ENCODE measurements at places on chromosomes 5 and 9.

DNA sequence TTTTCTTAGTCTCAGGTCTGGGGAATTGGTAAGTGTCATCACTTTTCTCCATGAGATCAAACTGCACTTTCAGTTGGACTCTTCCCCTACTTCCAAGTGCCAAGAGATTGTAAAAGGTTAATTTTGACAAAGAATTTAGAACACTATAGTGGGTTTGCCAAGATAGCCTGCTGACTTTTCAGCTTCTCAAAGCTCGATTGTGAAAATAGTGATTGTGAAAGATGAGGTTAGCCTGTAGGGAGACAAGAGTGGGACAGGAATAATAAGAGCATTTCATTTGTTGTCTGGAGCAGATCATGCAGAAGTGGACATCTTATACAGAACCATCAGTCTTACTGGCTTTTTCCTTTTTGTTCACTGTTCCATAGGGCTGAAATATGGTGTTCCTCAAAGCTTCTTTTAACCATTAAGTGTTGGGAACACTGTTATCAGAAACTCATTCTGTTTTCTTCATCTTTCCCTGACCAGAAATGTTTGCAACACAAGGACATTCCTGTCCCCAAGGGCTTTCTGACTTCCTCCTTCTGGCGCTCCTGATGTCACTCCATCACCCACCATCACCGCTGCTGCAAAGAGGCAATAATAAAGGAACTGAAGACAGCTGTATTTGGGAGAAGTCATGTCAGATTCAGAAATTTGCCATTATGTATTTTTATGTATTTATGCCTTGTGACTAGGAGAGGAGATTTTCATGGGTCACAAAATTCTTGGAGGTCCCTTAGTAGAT, 11.6 kb upstream of the SPTAN1 start:
- DNase-seq, result no peak

- DNase-seq, result no peak
Measured at GRCh38 chr5:1139331-1140170, 27.7 kb upstream of the SLC12A7 start.

DNA sequence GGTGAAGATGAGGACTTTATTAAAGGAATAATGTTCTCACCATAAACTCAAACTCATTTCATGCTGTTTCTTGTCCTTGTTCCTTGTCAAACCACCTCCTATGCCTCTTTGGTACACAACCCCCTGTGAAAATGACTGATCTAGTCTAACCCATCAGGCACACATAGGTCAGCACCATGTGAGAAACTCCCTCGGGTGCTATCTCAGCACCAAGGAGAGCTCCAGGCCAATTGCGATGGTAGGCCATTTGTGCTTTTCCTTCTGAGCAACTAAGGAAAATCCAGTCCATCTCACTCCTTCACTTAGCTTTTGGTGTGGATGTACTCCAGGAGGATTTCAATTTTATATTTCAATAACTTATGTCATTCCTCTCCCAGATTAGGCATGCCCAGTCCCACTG, 199.8 kb downstream of the ZNF608 start:
- DNase-seq, result peak; percentile 41

- no peak for DNase-seq
Measured at GRCh38 chr5:104606258-104606829, 1043.8 kb upstream of the NUDT12 start.

DNA sequence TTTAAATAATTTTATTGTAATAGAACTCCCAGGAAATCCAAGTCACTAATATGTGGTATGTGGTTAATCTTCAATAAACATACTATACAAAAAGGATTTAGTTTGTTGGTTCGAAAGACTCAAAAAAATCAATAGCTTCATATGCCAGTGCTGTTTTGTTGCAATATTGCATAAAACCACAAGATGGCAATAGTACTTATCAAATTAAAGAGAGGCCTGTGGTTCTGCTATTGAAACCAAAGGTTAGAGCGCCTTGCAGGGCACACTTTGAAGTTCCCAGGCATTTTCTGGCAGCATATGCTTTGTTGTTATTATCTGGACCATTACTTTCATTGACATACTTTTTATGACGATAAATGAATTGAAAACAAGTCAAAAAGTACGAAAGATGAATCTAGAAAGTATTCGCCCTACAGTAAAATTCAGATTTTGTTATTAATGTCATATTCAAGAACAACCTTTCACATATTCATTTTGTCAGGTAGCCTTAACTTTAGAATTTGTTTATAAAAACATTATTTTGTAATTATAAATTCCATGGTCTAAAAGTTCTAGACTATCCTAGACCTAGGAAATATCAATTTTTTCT, 316.3 kb downstream of the MCTP1 start:
- DNase-seq, result peak; percentile 83

DNA sequence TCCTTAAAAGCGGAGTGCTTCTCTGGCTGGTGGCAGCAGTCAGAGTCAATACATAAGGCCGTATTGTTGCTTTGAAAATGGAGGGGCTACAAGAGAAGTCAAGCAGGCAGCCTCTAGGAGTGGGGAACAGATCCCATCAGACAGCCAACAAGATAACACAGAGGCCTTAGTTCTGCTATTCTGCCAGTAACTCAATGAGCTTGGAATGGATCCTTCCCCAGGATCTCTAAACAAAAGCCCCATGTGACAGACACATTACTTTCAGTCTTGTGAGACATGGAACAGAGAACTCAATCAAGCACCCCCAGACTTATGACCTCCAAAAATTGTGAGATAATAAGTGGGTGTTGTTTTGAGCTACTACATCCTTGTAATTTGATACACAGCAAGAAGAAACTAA, 158.6 kb downstream of the RFX3 start:
- DNase-seq, result no peak

GRCh38 chr5:178630951-178631350, 4.1 kb upstream of the CLK4 start:
- no peak for DNase-seq

- no peak for DNase-seq
Measured at GRCh38 chr5:71883742-71884103, 164.6 kb downstream of the CARTPT start.

- no peak for DNase-seq
Measured at GRCh38 chr5:159471904-159472303, 141.6 kb upstream of the IL12B start.

- DNase-seq, result no peak
Measured at GRCh38 chr9:134606951-134607731, 34.5 kb upstream of the COL5A1 start.

DNA sequence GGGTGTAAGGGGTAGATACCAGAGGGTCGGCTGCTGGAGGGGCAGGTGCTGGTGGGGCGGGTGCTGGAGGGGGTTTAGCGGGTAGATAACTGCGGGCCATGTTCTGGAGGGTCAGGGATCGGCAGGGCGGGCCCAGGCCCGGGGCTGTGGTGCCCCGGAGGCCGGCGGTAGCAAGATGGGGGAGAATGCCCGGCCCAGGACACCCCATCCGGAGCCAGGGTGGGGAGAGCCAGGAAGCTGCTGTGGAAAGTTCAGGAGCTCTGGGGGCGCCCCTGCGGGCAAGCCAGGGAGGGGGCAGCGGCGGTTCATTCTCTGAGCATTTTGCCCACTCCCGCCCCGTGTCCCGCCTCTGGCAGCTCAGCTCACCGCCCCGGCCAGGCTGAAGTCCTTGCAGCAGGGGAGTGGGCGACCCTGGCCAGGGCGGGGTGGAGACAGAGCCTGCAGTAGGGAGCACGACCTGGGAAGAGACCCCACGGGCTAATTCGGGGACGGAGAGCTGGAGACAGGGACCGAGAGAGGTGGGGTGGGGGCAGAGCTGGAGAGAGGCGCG, 538 bp downstream of the PRRT1B start:
- peak; percentile 53 for DNase-seq

DNA sequence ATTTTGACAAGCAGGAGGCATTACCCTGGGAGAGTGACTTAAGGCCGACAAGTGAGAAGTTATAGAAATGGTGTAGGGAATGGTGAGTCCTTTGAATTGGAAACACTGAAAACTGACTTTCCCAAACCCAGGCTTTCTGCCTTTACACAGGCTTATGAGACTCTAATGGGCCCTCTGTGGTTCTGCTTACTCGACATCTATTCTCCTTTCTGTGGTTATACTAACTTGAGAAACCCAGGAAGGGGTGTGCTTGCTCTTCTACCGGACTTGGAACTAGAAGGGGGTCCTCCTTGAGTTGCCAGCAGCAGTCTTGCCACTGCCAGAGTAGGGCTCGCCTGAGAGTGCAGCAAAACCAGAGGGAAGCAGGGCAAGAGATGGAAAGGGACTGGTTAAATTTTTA, 63.3 kb downstream of the FYB1 start:
- no peak for DNase-seq

GRCh38 chr5:142245786-142246185, 79.0 kb downstream of the SPRY4 start:
- no peak for DNase-seq

DNA sequence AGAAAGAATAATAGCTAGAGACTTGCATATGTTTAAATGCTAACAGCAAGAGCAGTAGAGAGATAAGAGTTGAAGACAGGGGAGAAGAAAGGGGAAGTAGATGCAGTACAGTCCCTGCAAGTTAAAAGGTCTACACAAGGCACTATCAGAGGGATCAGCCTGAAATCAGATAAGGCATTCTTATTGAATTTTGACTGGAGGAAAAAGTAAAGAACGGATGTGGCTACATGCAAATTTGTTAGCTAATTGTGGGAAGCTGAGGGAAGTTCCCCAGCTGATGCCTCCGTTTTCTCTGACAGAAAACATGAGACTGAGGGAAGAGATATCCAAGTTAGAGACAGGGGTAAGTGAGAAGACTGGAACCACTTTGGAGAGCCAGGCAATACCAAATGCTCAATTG, 12.9 kb upstream of the RHOBTB3 start:
- DNase-seq, result no peak

DNA sequence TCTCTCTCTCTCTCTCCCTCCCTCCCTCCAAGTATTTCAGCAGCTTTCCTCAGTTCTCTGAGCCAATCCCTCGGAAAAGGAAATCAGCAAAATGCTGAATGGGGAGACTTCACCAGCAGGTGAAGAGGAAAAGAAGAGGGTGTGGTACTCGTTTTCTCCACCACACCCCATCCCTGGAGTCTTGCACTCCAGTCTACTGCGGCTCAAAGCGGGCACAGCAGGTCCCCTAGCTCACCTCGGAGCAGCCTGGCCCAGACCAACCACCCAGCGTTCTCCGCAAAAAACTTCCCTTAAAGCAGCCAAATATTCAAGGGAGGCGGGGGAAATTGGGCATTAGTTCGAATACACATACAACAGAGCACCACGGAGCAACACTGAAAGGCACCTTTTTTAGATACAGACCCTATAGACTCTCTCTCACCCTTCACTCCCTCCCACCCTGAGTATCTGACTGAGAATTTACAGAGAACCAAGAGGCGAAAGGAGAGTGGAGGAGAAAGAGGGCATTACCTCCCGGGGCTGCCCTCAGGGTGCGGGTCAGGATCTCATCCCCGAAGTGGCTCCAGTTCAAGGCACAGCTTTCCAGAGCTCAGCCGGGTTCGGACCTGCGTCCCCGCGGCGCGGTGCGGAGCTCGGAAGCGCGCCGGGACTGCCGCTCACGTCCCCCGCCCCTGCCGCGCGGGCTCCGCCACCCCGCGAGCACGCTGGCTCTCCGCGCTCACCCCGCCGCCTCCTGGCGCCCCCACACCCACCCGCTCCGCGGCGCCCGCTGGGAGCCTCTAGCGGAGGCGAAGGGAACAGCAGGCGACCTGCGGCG, 1638.5 kb upstream of the C9orf72 start:
- DNase-seq, result peak; percentile 80

DNA sequence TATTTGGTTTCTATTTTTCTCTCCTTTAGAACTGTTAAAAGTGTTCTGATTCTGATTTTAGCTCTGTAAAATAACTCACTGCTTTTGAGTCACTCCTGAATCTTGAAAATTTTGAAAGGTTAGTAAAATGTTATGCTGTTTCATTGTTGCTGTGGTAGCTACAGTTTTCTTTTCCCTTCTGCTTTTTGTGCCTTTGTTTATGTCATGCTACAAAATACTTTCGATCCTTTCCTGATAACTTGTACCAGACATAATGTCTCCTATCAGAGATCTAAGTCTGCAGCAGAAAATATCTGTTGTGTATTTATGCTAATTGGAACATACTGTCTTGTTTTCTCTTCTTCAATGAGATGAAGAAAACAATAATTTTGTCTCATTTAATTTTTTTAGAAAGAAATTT, 26.9 kb upstream of the CEP120 start:
- DNase-seq, result no peak

- DNase-seq, result no peak
Measured at GRCh38 chr5:89628876-89629635, 746.1 kb upstream of the MEF2C start.

- no peak for DNase-seq
Measured at GRCh38 chr5:132767150-132767549, 9.9 kb downstream of the SEPTIN8 start.

DNA sequence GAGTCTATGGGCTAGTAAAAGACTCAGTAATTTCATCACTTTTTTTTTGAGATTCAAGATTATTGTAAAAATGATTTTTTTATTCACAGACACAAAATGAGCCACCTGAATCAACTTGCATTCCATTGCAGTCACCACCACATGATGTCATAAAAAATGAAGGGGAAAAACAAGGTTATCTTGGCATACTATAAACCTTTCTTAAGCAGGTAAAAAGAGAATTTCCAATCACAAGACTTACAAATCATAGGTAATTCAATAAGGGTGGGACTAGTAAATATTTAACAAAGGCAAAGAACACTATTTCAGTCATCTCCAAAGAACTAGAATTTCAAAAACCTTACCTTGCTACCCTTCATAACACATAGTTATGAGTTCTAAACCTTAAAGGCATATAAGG, 30.7 kb downstream of the TRPM6 start:
- DNase-seq, result no peak

Measured in kidney (tissue), 22 donors.